AG08396 (cell line): ENCODE measurements at places on chromosomes 7 and 10.

GRCh38 chr7:157493776-157494175 is 157.0 kb downstream of the DNAJB6 start:
- no peak for DNase-seq

- no peak for DNase-seq
These were observed 72.5 kb downstream of the GOLGA7B start for GRCh38 chr10:97922022-97922758.

DNA sequence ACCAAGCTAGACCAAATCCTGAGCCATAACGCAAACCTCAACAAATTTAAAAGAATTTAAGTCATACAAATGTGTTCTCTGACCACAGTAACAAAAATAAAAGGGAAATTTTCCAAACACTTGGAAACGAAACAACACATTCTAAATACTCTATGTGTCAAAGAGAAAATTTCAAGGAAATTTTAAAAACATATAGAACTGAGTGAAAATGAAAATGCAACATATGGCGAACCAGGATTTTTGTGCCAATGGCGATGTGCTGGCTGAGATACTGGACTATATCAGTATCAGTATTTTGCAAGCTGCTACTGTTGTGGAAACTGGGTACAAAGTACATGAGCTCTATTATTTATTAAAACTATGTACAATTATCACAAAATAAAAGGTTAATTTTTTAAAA is 34.1 kb downstream of the KNDC1 start:
- no peak for DNase-seq

DNA sequence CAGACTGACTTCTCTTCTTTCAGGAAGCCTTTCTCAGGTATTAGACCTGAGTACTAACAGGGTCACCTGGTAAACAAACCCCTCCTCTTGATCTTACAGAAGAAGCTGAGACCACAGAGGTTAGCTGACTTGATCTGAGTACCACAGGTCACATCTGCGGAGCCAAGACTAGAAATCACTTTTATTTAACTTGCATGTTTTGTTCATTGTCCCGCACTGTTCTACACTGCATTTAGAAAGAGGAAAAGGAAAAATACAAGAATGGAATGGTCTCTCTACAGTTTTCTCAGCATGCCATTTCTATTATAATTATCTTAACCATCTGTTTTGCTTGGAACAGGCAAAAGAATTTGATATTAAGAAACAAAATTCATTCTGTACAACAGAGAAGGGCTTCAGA is 245.6 kb upstream of the ETV1 start:
- DNase-seq: no peak

DNA sequence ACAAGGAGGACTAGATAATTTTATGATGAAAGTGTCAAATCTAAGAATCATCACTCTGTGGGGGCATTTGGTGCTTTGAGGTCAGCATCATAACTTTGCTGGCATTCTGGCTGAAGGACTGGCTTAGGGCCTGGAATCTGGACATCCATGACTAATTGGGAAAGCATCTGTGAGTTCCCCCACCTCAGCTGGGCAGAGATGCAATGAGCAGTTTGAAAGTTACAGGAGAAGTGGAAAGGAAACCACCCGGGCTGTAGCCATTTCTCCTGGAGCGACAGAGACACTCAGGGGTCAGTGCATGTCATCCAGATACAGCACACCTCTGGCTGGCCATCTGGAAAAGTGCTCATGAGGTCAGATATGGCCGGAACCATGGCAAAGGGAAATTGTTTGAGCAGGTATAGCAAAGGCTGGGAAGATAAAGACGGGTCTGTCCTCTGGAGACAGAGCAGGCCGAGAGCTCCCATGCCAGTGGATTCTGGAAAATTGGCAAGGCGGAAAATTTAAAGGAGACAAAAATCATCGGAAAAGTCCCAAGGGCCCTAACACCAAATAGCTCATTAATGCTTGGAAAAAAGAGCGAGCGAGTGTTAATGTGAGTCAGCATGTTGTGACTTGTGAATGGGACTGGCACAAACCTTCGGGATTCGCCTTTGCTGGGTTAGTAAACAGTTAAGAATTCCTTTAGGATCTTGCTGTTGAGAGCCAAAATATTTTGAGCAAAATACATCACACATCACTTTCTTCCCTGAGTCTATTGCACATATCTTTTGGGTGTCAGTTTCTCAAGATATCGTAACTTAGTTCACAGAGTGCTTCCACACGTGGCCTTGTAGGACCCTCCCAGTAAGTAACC is 188.4 kb upstream of the AGK start:
- peak; percentile 56 for DNase-seq
